Activated B cell treated with CpG ODN at 0.5 μM for 24 hours (primary cell): ENCODE measurements at places on chromosomes 1 and 21. TPM values are rescaled to one million over a fixed set of nuclear protein-coding genes. Genes with fewer than 3 reads are reported as not detected.

GRCh38 chr21:44681861-44682579 lies at the start of gene KRTAP12-1:
Gene KRTAP12-1, minus strand, starts transcription at chr21:44682163. Its CDS starts 40 bp downstream, at chr21:44682123.
- no peaks in the 10 kb centered on the region for H3K4me1 ChIP-seq
- H3K4me3 ChIP-seq = no peak within 1 kb of the TSS
- DNase-seq = no peak
- peaks cover 37% of the 10 kb centered on the region for H3K27me3 ChIP-seq
- H3K36me3 ChIP-seq = no peaks in the 10 kb centered on the region
- no peak within 1 kb of the TSS for H3K27ac ChIP-seq

DNA sequence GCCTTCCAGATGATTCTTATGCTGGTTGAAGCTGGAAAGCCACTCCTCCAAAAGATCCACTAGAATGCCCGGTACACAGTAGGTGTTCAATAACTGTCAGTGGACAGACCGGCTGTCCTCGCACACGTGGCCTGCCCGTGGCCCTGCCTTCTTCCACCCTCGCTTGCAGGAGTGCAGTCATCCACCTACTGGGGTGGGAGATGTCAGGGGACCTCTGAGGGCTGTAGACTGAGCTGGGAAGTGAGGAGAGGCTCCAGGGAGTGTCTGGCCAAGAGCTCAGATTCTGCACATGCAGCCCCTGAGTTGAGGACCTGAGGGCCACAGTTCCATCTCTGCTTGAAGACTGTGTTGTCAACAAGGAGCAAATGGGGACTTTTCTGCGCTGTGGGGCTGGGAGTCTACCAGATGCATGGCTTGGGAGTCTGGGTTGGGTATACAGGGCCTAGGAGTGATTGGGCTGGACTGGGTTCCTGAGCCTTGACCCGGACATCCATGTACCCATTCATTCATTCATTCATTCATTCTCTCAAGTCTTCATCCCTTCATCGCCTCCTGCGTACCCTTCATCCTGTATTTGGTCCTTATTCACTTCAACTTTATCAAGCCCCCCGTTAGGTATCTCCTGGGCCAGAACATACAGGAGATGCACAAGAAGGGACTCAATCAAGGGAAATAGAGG lies 4.2 kb upstream of the TNFRSF1B start:
- H3K4me3 ChIP-seq = peak overlapping the region; percentile 63
- H3K4me1 ChIP-seq = peaks cover 69% of the 10 kb centered on the region
- H3K27ac ChIP-seq = peak overlapping the region; percentile 91

DNA sequence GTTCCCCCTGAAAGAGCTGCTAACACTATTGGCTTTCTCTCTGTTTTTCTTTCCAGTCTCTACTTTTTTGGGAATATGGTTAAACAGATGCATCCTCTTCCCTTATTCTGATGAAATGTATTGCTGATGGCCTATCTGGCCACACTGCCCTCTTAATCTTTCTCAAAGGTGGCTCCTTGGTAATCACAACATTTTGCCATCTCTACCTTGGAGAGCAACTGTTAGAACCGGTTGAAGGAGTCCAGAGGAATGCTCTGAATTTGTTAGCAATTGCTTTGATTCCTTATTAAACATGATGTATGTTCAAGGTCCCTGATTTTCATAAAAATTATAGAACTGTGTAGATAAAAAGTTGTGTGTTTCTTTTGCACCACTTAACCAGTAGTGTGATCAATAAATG lies 50.1 kb upstream of the ARID1A start:
- H3K4me1 ChIP-seq = no peaks in the 10 kb centered on the region
- no peak overlapping the region for H3K4me3 ChIP-seq
- H3K27me3 ChIP-seq = no peaks in the 10 kb centered on the region

- no peak overlapping the region for H3K4me3 ChIP-seq
- DNase-seq = no peak
- H3K36me3 ChIP-seq = no peaks in the 10 kb centered on the region
- H3K27me3 ChIP-seq = peaks cover 47% of the 10 kb centered on the region
- no peaks in the 10 kb centered on the region for H3K4me1 ChIP-seq
- no peak overlapping the region for H3K27ac ChIP-seq
Observed at GRCh38 chr1:156832434-156832833, 15.8 kb upstream of the SH2D2A start.

DNA sequence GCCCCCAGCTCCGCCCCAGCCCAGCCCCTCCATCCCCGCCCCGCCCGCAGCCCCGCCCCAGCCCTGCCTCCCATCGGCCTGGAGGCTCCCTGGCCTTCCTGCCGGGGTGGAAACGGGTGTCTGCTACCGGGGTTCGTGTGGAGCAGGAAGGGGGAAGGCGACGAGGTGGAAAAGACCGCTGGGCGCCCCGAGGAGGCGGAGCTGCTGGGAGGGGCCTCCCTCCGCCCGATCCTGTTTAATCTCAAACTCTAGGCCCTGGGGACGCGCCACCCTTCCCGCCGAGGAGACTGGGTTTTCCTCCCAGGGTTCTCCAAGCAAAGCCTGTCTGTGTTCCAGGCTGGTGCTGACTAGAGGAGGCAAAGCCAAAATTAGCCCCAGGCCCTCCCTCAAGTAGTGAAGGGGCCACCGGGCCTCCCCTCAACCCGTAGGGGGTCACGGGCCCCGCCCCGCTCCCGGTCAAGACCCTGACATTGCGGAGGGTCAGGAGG lies 16.2 kb upstream of the TTLL10 start:
- peak overlapping the region; percentile 84 for H3K4me3 ChIP-seq
- peak overlapping the region; percentile 83 for H3K27ac ChIP-seq
- no peaks in the 10 kb centered on the region for H3K36me3 ChIP-seq
- H3K27me3 ChIP-seq = no peaks in the 10 kb centered on the region
- peak; percentile 52 for DNase-seq

The PODN gene
- not detected in 2 replicates for total RNA-seq

The GJA9 gene
- not detected in 2 replicates for total RNA-seq

The CCDC185 gene
- total RNA-seq = not detected in 2 replicates

The C1orf210 gene
- not detected in 2 replicates for total RNA-seq

The ANKRD35 gene
- total RNA-seq = not detected in 2 replicates

DNA sequence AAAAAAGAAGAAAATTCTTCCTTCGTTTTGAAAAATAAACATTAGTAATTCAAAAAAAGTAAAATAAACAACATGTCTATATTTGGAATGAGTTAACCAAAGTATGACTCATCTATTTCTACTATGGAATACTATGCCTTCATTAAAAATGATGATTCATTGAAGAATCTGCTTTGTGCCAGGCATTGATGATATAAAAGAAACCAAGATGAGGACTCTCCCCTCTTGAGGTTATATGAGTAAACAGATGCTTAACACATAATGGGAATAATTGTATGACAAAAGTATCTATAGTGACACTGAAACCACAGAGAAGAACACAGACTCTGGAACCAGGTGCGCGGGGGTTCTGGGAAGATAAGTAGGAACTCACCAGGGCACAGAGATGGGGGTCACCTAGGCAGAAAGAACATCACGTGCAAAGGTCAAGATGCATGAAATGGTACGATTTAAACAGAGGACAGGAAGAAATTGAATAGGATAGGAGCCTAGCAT lies 18.8 kb downstream of the ELF3 start:
- peaks cover 4% of the 10 kb centered on the region for H3K27me3 ChIP-seq
- no peaks in the 10 kb centered on the region for H3K36me3 ChIP-seq
- no peak for DNase-seq
- no peak overlapping the region for H3K27ac ChIP-seq

The HEYL gene
- not detected in 2 replicates for total RNA-seq

The KCNQ4 gene
- 0.20 and 0.27 TPM in 2 replicates for total RNA-seq

The PLA2G2D gene
- total RNA-seq = 0.16 and 0.29 TPM in 2 replicates

GRCh38 chr1:89753761-89754160 lies 67.1 kb upstream of the LRRC8D start:
- no peak for DNase-seq
- H3K4me1 ChIP-seq = peaks cover 15% of the 10 kb centered on the region
- H3K27me3 ChIP-seq = no peaks in the 10 kb centered on the region
